ENCODE measurements at places on chromosomes 5 and 9.

DNA sequence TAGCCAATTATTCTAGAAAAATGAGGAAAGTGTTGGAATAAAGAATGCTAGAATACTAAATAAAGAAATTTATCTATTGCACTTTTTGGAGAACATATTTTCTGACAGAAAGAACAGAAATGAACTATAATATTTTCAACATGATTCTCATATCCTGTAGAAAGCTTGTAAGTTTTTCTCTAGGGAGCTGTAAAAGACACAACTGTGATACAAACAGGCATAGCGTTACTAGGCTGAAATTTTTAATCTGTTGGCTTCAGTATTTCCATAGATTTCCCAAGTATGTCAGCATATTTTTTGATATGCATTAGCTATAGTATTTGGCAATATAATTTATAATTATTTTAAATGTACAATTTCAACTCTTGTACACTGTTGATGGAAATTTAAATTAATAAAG lies 31.3 kb downstream of the ANXA1 start:
- DNase-seq: no peak

DNA sequence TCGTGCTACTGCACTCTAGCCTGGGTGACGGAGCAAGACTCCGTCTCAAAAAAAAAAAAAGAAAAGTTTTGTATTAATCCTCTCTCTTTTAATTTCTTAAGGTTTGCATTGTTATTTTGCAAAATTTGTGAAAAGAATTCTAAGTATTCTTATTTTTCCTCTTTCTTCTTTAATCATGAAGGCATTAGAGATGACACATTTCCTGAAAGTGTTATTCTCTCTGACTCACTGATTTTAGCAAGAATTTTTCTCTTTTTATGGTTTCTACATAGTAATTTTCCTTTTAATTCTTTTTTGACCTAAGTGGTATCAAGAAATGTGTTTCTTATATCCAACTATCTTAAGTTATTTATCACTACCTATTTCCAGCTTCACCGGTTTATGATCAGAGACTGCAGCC lies 78.0 kb downstream of the NSUN2 start:
- DNase-seq: no peak

DNA sequence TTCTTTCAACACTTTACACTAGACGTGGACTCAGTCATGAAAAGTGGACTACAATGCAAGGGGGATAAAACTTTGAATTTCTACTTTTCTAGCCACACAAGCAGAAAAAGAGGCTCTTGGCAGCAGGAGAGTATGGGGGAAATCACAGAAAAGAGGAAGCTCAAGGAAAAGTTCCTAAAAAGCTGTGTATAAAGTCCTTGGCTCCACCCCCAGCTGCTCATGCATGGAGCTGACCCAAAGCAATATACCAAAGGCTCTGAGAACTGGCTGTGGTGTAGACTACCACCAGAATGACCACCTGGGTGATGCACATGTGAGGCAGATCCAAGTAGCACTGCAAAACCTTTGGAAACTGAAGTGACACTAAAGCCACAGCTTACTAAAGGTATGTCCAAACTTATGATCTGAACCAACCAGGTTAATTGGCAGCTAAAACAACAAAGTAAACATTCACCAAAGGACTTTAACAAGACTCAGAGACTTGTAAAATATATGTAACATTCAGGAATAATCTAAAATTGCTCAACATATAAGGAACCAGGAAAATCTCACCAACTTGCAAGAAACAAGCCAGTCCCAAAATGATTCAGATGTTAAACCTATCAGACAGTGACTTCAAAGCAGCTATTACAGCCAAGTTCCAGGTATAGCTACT lies 55.5 kb upstream of the RASGRF2 start:
- DNase-seq: no peak

GRCh38 chr9:6655036-6655435 lies 9.5 kb upstream of the GLDC start:
- no peak for DNase-seq

GRCh38 chr9:137603879-137604278 lies 1.6 kb upstream of the ARRDC1 start:
- no peak for DNase-seq

DNA sequence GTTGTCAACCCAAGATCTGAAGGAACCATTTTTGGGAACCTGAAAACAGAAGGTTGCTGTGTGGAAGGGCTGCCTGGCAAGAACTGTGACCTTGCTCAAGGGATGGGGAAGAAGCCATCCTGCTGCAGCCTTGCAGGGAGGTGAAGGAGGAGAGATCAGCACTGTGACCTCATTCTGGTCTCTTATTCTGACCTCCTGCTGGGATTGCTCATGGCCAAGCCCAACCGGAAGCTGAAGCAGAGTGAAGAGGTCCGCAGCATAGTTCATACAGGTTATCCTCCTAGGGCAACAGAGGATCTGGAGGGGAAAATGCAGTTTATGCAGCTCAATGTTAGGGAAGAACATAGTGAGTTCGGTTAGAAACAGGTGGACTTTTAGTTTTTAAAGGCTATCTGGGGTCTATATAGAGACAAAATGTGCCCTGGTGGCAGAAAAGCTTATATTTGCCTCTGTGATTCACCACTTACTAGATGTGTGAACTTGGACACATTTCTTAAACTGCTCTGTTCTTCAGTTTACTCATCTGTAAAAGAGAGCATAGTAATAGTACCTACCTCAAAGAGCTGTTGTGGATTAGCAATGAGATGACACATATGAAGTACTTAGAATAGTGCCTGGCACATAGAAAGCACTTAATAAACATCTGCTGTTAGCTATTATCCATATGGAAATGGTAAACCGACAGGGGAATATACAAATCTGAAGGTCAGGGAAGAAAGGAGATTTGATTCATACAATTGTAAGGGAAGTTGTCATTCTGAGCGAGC lies 57.9 kb upstream of the BNC2 start:
- DNase-seq: no peak

DNA sequence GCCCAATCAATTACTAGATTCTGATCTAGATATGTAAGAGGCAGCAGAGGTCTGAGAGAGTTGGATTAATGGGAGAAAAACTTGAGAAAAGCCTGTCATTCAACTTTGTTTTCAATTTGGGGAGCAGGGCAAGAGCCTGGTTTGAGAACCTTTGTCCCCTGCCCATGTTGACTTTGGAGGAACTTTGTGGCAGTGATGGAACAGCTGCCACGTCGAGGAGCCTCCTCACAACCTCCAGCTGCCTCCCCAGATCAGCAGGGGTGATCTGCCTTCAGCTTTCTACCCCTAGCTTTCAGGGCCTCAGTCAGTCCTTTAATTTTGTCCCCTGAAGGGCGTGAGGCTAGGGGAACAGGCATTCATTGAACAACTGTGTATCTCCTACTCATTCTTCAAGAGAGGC lies 8.7 kb downstream of the SKP2 start:
- no peak for DNase-seq

GRCh38 chr5:82386576-82386975 lies 108.4 kb upstream of the RPS23 start:
- no peak for DNase-seq
